ENCODE measurements at places on chromosomes 6 and 20.

DNA sequence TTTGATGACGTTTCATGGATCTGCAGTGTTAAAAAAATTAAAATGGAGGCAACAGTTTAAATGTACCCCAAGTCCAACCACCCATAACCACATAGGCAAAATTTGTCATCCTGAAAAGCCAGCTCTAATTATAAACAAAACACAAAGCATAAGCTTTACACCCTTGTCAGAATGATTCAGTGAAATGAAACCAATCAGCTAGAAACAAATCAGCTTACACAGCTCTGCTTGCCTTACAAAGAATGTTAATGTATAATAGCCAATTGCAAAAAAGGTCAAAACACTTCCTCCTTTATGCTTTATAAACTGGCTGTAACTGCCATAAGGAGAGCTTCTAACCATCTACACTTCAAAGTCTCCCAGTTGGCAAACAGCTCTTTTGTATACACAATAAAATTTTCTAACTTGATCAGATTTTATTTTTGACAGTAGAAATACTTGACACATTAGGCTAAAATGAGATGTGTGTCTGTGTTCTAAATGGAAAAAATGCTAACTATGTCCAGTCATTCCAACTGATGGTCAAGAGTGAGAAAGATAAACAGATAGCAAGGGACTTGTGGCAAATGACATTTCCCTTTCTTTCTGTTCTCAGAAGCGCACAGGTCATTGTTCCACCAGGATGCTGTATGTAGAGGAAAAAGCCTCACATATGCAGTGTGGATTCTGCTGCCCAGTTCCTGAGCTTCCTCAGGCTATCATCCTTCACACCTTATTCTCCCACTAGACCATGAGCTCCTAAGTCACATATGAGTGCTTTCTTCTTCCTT is 344.3 kb upstream of the ID4 start:
- no peak for DNase-seq

DNA sequence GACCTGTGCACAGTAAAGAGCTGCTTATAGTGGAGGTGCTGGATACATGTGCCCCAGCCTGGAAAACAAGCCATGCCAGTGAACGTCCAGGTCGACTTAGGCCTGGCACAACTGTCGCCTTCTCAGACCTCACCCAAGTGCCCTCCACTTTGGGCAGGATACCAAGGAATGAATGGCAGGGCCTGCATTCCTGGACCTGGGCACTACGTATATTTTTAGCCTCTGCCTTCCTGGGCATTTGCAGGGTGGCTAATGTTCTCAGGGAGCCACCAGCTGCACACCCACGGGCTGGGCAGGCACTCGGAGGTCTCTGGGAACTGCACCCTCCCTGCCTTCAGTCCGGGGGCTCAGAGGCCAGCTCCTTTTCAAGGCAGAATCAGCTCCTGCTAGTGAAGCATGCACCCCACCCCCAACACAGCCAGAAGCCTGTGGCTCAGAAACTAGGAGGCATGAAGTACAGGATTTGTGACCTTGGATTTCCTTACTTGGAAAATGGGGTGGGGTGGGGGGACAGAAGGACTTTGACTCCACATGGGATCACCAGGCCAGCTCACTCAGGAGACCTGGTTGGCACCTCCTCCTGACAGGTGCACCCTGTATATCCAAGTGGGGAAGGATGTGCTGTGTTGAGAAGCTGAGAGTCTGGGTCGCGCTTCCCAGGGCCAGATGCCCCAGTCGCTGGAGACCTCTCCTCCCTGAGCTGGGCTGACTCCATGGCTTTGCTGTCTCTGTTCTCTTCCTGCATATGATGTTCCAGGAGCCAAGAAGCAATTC is 2.5 kb upstream of the LSM14B start:
- no peak for DNase-seq

DNA sequence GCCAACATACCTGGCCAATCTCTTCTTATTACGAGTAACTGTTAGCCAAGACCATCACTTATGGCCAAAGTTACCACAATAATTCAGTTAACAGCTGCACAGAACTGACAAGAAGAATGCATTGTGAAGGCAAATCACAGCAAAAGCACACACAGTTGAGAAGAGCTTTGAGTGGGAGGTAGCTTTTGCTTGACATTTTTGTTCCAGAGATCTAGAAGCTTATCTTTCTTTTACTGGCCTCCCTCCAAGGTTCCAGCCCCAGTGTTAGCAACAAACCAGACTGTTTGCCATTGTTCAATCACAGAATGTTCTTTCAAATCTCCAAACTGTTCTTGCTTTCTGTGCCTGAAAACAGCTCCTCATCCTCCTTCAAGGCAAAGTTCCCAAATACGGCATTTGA is 35.9 kb upstream of the IRAK1BP1 start:
- DNase-seq = no peak

GRCh38 chr6:103335412-103335811 is 1524.3 kb downstream of the HACE1 start:
- no peak for DNase-seq

- DNase-seq = no peak
Measured at GRCh38 chr6:27188061-27188884, 59.2 kb upstream of the PRSS16 start.

Measured in stimulated activated CD4-positive, alpha-beta T cell treated with anti-CD3 and anti-CD28 coated beads, Interleukin-1b, Interleukin-23, amount 100 ng/mL, for 4 hours (primary cell).